Caco-2 (cell line): ENCODE measurements at places on chromosomes 6 and 20. TPM values are rescaled to one million over a fixed set of nuclear protein-coding genes. Genes with fewer than 3 reads are reported as not detected.
A peak's percentile ranks its signal among the peaks of the same experiment; 100 is the strongest.

- H3K4me3 ChIP-seq: no peak overlapping the region
- no peaks in the 10 kb centered on the region for H3K27me3 ChIP-seq
- H3K4me1 ChIP-seq: peaks cover 5% of the 10 kb centered on the region; the same call in 1 of the 2 replicates
- no peak overlapping the region for H3K27ac ChIP-seq
- no peak for DNase-seq
Observed at GRCh38 chr6:34457742-34458735, 7.8 kb upstream of the PACSIN1 start.

GRCh38 chr6:150083839-150084238 lies 14.9 kb upstream of the ULBP3 start:
- H3K4me1 ChIP-seq: no peaks in the 10 kb centered on the region
- H3K27me3 ChIP-seq: no peaks in the 10 kb centered on the region
- no peak for DNase-seq

DNA sequence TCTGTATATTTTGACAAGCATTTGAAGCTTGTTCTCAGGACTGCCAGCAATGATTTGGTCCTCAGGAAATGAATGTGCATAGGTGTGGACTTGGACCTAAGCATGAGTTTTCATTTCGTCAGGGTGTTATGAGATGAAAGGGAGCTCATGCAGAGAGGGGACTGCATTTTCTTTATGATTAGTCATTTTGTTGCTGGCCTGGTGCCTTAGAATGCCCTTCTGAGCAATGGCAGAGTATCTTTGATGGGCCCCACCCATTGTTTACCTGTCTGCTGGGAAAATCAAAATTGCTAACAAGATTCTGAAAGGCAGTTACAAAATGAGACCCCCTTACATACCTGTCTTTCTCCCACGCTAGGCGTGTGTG lies 51.5 kb upstream of the MTHFD1L start:
- no peaks in the 10 kb centered on the region for H3K27me3 ChIP-seq
- peaks cover 1% of the 10 kb centered on the region for H3K36me3 ChIP-seq

DNA sequence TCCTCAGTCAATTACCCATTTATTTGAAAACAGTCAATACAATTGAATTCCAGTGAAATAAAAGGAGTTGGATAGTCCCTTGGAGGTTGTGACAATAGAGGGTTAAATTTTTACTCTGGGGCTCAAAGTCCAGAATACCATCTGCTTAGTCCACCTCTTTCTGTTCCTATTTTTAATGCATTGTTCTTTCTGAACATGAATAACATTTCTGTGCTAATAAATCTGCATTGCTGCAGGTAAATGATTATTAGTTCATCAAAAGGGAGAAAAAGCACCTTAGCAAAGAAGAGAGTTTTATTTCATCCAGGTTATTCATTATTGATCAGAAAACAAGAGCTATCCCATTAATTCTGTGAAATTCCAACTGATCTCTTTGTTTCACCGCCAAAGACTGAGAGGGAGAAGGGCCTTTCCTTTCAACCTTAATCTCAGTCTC lies 166.1 kb upstream of the OLIG3 start:
- H3K27me3 ChIP-seq: no peaks in the 10 kb centered on the region
- H3K4me3 ChIP-seq: no peak overlapping the region
- peak; percentile 62 for DNase-seq
- peaks cover 2% of the 10 kb centered on the region; the same call in 1 of the 2 replicates for H3K36me3 ChIP-seq
- peaks cover 60% of the 10 kb centered on the region for H3K4me1 ChIP-seq

GRCh38 chr6:36702656-36703055 lies 5.0 kb downstream of the RAB44 start:
- no peak overlapping the region for H3K4me3 ChIP-seq
- H3K27ac ChIP-seq: no peak overlapping the region
- no peaks in the 10 kb centered on the region for H3K36me3 ChIP-seq
- H3K4me1 ChIP-seq: no peaks in the 10 kb centered on the region
- DNase-seq: no peak

PTPRT gene
- 0.05 and 0.20 TPM in 2 replicates for total RNA-seq

BPIFB1 gene
- not detected in 2 replicates for total RNA-seq

DNA sequence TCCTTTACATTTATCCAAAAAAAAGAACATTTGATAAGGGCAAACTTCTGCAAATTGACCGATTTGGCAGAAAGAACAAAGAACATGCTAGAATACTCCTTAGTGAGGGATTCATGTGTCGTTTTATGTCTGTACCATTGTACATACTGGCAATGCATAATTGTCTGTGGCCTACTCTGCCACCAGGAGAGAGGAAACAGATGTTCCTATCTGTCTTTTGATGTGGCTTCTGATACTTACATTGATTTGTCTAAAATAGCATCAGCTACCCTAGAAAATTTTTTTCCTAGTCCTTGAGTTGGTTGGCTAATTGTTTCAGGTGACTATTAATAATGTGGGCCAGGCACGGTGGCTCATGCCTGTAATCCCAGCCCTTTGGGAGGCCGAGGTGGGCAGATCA lies 654.1 kb downstream of the KIF16B start:
- no peaks in the 10 kb centered on the region for H3K27me3 ChIP-seq
- no peak for DNase-seq
- H3K27ac ChIP-seq: no peak overlapping the region
- H3K36me3 ChIP-seq: no peaks in the 10 kb centered on the region
- no peak overlapping the region for H3K4me3 ChIP-seq

DNA sequence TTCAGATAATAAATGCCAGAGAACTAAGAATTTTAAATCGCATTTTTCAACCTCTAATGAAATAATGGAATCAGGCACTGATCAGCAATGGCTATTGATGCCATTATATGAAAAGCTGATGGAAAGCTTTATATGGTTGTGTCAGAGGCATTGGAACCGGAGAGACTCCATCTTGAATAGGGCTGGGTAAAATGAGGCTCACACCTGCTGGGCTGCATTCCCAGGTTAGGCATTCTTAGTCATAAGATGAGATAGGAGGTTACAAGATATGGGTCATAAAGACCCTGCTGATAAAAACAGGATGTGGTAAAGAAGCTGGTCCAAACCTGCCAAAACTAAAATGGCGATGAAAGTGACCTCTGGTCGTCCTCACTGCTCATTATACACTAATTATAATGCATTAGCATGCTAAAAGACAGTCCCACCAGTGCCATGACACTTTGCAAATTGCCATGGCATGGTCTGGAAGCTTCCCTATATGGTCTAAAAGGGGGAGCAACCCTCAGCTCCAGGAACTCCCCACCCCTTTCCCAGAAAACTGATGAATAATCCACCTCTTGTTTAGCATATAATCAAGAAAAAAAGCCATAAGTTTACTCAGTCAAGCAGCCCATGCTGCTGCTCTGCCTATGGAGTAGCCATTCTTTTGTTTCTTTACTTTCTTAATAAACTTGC lies 40.2 kb upstream of the CD83 start:
- no peaks in the 10 kb centered on the region for H3K27me3 ChIP-seq
- DNase-seq: no peak
- H3K4me1 ChIP-seq: peaks cover 11% of the 10 kb centered on the region; the same call in 1 of the 2 replicates
- no peak overlapping the region for H3K27ac ChIP-seq
- H3K36me3 ChIP-seq: no peaks in the 10 kb centered on the region
- no peak overlapping the region for H3K4me3 ChIP-seq

DNA sequence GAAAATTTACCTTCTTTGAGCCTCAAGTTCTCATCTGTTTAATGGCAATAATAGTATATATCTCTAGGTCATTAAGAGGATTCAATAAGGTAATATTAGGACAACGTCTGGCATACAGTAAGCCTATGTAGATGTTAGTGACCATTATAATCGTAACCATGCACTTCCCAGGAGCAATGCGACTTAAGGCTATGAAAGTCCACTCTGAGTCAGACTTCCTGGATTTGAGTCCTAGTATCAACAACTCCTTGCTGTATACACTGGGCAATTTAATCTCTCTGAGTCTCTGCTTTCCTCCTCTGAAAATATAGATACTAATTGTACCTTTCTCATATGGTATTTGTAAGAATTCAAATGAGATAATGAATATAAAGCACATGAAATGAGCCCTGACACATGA lies 168.1 kb upstream of the HDDC2 start:
- DNase-seq: no peak
- no peaks in the 10 kb centered on the region for H3K4me1 ChIP-seq
- no peaks in the 10 kb centered on the region for H3K27me3 ChIP-seq
- no peak overlapping the region for H3K4me3 ChIP-seq

C20orf144 gene
- 0.18 and 0.51 TPM in 2 replicates for total RNA-seq

ME1 gene
- 121 and 131 TPM in 2 replicates for total RNA-seq

ZNF311 gene
- 1.8 and 2.9 TPM in 2 replicates for total RNA-seq

GRCh38 chr20:35909796-35910195 lies 44.5 kb downstream of the SCAND1 start:
- no peaks in the 10 kb centered on the region for H3K27me3 ChIP-seq
- peaks cover 5% of the 10 kb centered on the region; the same call in 1 of the 2 replicates for H3K36me3 ChIP-seq
- DNase-seq: no peak
- H3K27ac ChIP-seq: no peak overlapping the region
- no peak overlapping the region for H3K4me3 ChIP-seq

FANCE gene
- total RNA-seq: 10.5 and 12.4 TPM in 2 replicates

CALHM5 gene
- 1.1 and 1.3 TPM in 2 replicates for total RNA-seq

DNA sequence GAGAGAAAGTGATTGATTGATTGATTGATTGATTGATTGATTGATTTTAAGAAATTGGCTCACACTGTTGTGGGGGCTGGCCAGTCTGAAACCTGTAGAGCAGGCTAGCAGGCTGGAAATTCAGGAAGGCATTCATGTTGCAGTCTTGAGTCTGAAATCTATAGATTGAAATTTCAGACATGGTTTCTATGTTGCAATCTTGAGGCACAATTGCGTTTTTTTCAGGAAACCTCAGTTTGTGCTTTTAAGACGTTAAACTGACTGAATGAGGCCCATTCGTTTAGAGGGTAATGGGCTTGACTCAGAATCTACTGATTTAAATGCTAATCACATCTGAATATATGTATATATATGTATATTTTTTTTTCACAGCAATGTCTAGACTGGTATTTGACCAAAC lies 106.3 kb downstream of the STXBP5 start:
- no peak overlapping the region for H3K4me3 ChIP-seq
- DNase-seq: no peak
- 0 out of 2 replicates have a peak, but pooled peaks cover 5% of the 10 kb centered on the region for H3K4me1 ChIP-seq
- no peaks in the 10 kb centered on the region for H3K27me3 ChIP-seq
- no peak overlapping the region for H3K27ac ChIP-seq

DNA sequence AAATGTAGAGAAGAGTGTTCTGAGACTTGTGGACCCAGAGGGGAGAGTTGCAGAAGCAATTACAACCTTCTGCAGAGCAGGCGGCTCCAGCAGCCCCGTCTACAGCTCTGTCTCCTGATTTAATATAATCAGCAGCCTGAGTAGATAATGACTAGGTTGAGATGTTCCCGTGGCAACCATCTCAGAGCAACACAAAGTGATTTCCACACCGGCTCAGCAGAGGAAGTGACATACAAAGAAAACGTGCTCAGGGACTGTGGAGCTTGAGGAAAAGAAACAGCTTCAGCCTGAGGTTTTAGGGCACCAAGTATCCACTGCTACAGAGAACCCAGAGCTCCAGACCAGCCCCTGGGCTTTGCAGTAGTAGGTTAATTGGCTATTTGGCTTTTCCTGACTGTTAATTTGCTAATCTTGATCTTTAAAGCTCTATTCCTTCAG lies 136.4 kb downstream of the MTFR2 start:
- H3K27ac ChIP-seq: no peak overlapping the region
- H3K4me1 ChIP-seq: no peaks in the 10 kb centered on the region
- no peak overlapping the region for H3K4me3 ChIP-seq
- H3K27me3 ChIP-seq: no peaks in the 10 kb centered on the region
- DNase-seq: peak; percentile 2

PROKR2 gene
- not detected in 2 replicates for total RNA-seq

GRCh38 chr20:49545572-49545971 lies 22.4 kb downstream of the PTGIS start:
- H3K27me3 ChIP-seq: no peaks in the 10 kb centered on the region
- no peaks in the 10 kb centered on the region for H3K36me3 ChIP-seq
- H3K4me1 ChIP-seq: peaks cover 10% of the 10 kb centered on the region
- H3K4me3 ChIP-seq: no peak overlapping the region

GRCh38 chr6:6751619-6752023 lies 163.1 kb downstream of the LY86 start:
- no peak overlapping the region for H3K4me3 ChIP-seq
- peaks cover 15% of the 10 kb centered on the region for H3K4me1 ChIP-seq
- H3K27ac ChIP-seq: no peak overlapping the region
- H3K27me3 ChIP-seq: no peaks in the 10 kb centered on the region

SIRPB1 gene
- not detected in 2 replicates for total RNA-seq

GRCh38 chr6:113600551-113601339 lies 256.4 kb upstream of the MARCKS start:
- H3K27me3 ChIP-seq: no peaks in the 10 kb centered on the region
- H3K4me3 ChIP-seq: no peak overlapping the region
- no peak overlapping the region for H3K27ac ChIP-seq

DNA sequence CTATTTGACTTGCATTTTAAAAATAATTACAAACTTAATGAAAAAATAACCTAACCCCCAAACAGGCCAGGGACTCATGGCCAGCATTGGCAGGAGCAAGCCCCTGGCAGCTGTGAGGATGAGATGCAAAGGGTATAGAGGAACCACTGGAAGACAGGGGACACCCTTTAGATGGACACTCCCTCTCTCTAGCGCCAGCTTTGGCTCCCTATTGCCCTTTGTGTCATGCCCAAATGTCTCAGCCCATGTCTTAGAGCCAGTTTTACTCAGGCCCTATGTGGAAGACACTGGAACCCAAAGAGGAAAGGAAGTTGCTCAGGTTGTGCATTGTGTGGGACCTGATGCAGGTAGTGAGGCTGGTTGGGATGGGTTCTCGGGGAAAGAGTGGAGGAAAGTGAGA lies 34.9 kb upstream of the RSPO4 start:
- H3K27ac ChIP-seq: no peak overlapping the region
- no peaks in the 10 kb centered on the region for H3K36me3 ChIP-seq
- H3K4me3 ChIP-seq: no peak overlapping the region
- H3K27me3 ChIP-seq: no peaks in the 10 kb centered on the region

GRCh38 chr20:50550531-50550930 lies 40.3 kb downstream of the PTPN1 start:
- H3K4me3 ChIP-seq: no peak overlapping the region
- DNase-seq: no peak
- H3K4me1 ChIP-seq: no peaks in the 10 kb centered on the region
- H3K27me3 ChIP-seq: no peaks in the 10 kb centered on the region
- H3K36me3 ChIP-seq: no peaks in the 10 kb centered on the region

- no peak overlapping the region for H3K4me3 ChIP-seq
- H3K4me1 ChIP-seq: no peaks in the 10 kb centered on the region; the same call in 1 of the 2 replicates
- H3K27me3 ChIP-seq: no peaks in the 10 kb centered on the region
- H3K27ac ChIP-seq: no peak overlapping the region
- H3K36me3 ChIP-seq: no peaks in the 10 kb centered on the region
Observed at GRCh38 chr20:56060486-56060885, 55.2 kb upstream of the CBLN4 start.

SLC2A10 gene
- 4.2 and 4.3 TPM in 2 replicates for total RNA-seq

DNA sequence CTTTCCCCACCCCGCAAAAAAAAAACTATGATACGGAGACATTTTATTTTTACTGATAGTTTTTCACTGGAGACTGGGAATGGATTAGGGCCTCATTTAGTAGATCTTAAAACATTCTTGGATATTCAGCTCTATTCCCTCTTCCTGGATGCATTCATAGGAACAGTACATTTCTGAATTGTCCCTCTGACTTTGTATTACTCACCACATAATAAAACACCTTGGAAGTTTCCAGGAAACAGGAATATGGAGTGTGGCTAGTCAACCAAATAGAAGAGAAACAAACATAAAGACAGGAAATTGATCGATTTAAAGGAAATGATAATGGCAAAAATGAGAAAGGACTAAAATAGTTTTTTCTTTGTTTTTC lies 147.7 kb downstream of the GPX5 start:
- no peaks in the 10 kb centered on the region for H3K27me3 ChIP-seq
- peak overlapping the region; percentile 14 for H3K27ac ChIP-seq
- DNase-seq: no peak

- H3K36me3 ChIP-seq: no peaks in the 10 kb centered on the region
- no peaks in the 10 kb centered on the region for H3K4me1 ChIP-seq
- no peaks in the 10 kb centered on the region for H3K27me3 ChIP-seq
- DNase-seq: no peak
Observed at GRCh38 chr6:114437235-114437634, 94.4 kb upstream of the HS3ST5 start.
